ENCODE measurements at places on chromosomes 7 and 10. TPM values are rescaled to one million over a fixed set of nuclear protein-coding genes. Genes with fewer than 3 reads are reported as not detected.
A peak's percentile ranks its signal among the peaks of the same experiment; 100 is the strongest.

DNA sequence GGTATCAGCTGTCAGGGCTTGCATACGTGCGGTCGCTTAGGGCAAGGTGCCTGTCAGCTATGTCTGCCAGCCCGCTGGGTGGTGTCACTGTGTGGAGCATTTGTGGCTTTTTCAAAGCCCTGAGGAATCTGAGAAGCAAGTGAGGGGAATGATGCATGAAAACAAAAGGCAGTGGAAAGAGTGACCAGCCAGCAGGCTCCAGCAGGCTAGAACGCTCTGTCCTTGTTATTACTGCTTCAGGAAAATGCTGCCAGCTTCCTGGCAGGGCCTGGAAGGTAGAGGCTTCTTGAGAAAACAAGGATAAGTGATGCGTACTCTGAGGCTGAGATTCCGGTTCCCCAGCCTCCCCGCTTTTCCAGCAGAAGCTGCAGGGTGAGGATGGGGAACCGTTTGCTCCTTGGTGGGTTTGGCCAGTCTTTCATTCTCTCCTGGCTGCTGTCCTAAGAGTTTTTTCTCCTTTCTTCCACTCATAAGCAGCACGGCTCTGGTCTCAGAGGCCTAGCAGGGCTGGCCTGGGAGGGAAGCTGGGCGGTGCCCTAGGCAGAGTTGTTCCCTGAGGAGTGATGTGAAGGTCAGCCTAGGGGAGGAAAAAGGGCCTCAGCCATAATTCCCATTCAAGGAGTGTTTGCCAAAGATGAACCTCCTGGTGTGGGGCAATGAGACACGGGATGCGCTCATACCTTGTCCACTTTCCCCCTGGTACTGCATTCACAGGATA is 42.8 kb upstream of the MKLN1 start:
- no peaks in the 10 kb centered on the region for H3K27me3 ChIP-seq
- no peak overlapping the region for H3K27ac ChIP-seq
- no peaks in the 10 kb centered on the region for H3K4me1 ChIP-seq
- H3K36me3 ChIP-seq = no peaks in the 10 kb centered on the region
- no peak overlapping the region for H3K4me3 ChIP-seq

GRCh38 chr10:110212119-110213006 is 5.0 kb downstream of the MXI1 start:
- no peak overlapping the region for H3K4me3 ChIP-seq
- no peaks in the 10 kb centered on the region for H3K4me1 ChIP-seq
- no peak for DNase-seq
- no peaks in the 10 kb centered on the region for H3K36me3 ChIP-seq

ZNF92 gene
- 18.0 TPM for total RNA-seq

DNA sequence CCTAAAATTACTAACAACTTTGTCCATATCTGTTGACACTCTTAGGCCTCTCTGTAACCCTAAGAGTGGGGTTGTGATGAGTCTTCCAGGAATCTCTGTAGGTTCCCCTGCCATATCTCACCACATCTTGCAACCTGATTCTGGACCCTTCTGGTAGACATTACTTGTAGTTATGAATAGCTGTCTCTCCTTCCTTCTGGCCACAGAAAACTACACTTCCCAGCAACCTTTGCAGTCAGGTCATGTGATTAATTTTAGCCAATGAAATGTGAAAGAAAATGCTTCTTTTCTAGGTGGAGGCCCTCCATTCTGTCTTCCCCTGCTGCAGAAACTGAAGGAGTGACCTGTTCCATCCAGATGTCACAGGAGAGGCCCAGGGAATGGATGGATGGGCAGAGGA is 147.6 kb upstream of the AOAH start:
- no peaks in the 10 kb centered on the region for H3K27me3 ChIP-seq
- H3K4me1 ChIP-seq = peaks cover 16% of the 10 kb centered on the region
- no peaks in the 10 kb centered on the region for H3K36me3 ChIP-seq
- no peak overlapping the region for H3K27ac ChIP-seq

VGF gene
- total RNA-seq = 1.3 TPM

CAV2 gene
- 17.6 TPM for total RNA-seq

GATA3 gene
- total RNA-seq = 27.7 TPM

DNA sequence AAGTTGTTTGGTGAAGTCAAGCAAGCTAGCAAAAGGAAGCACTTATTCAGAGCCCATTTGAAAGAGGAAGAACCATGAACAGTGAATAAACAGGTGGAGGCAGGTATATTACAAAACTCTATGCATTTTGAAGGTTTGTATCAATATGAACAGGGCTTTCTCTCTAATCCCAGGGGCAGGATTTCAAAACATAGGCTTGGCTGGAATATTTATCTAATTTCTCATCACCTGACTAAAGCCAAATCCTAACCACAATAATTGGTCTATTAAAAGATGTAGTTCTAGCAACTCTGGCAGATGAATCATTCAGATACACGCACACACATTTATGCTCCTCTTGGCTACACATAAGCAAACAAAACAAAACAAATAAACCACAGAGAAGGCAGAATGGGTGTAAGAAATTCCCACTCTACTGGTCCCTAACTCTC is 554.4 kb downstream of the INHBA start:
- H3K36me3 ChIP-seq = no peaks in the 10 kb centered on the region
- no peaks in the 10 kb centered on the region for H3K4me1 ChIP-seq
- H3K27me3 ChIP-seq = no peaks in the 10 kb centered on the region
- DNase-seq = no peak
- H3K4me3 ChIP-seq = no peak overlapping the region

LMOD2 gene
- not detected for total RNA-seq

- no peak overlapping the region for H3K27ac ChIP-seq
- DNase-seq = no peak
- H3K27me3 ChIP-seq = no peaks in the 10 kb centered on the region
- H3K36me3 ChIP-seq = no peaks in the 10 kb centered on the region
- H3K4me3 ChIP-seq = no peak overlapping the region
These were observed 196.1 kb downstream of the NSUN6 start for GRCh38 chr10:18455086-18455884.

FANK1 gene
- 0.73 TPM for total RNA-seq

CPEB3 gene
- 2.3 TPM for total RNA-seq

- H3K36me3 ChIP-seq = no peaks in the 10 kb centered on the region
- no peak overlapping the region for H3K27ac ChIP-seq
- H3K27me3 ChIP-seq = no peaks in the 10 kb centered on the region
- DNase-seq = no peak
These were observed 126.1 kb upstream of the KCNMA1 start for GRCh38 chr10:77763453-77764430.

VPS37D gene
- total RNA-seq = 1.9 TPM

- no peaks in the 10 kb centered on the region for H3K36me3 ChIP-seq
- no peaks in the 10 kb centered on the region for H3K4me1 ChIP-seq
- peak overlapping the region; percentile 99 for H3K27ac ChIP-seq
- peak overlapping the region; percentile 66 for H3K4me3 ChIP-seq
- no peak for DNase-seq
These were observed 578 bp downstream of the ZNF713 start for GRCh38 chr7:55887821-55888247.

- peaks cover 73% of the 10 kb centered on the region for H3K4me1 ChIP-seq
- no peaks in the 10 kb centered on the region for H3K27me3 ChIP-seq
- H3K4me3 ChIP-seq = no peak overlapping the region
These were observed 4.7 kb upstream of the MGMT start for GRCh38 chr10:129462257-129462795.

EPO gene
- 1.1 TPM for total RNA-seq

GRCh38 chr10:33542752-33543505 is 208.5 kb upstream of the NRP1 start:
- H3K4me3 ChIP-seq = no peak overlapping the region
- no peak for DNase-seq
- H3K4me1 ChIP-seq = peaks cover 7% of the 10 kb centered on the region
- H3K27me3 ChIP-seq = no peaks in the 10 kb centered on the region

BICC1 gene
- total RNA-seq = 118 TPM

GRCh38 chr7:19235680-19236079 is 90.5 kb upstream of the FERD3L start:
- H3K4me1 ChIP-seq = no peaks in the 10 kb centered on the region
- no peak for DNase-seq
- no peaks in the 10 kb centered on the region for H3K27me3 ChIP-seq
- no peak overlapping the region for H3K4me3 ChIP-seq

CRHR2 gene
- not detected for total RNA-seq

DNA sequence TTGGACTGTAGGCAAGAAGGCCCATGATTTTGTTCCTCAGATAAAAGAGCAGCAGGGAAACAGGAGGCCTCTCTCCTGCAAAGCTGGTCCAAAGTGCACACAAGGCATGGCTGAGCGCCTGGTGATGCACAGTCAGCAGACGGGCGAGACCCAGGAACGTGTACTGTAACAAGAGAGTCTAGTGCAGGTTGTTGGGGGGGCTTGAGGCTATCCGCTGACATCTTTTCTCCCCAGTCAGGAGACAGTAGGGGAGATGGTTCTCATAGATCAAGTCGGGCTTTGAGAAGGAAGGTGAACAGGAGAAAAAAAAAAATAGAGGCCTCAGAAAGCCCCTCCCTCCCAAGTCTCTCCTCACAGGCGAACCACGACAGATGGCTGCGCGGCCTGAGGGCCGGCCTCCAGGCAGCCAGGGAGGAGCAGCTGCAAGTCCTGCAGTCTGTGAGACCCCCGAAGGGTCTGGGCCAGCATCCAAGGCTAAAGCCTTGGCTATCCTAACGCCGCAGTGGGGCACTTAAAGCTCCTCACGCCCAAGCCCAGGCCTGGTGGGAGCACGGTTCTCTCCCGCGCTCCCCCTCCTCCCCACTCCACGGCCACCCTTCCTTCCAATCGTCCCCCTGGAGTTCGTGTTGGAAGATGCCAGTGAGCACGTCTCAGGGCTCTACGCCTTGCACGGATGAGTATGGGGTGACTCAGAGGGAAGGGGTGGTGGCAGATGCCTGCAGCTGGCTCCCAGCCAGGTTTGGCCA is 68.3 kb downstream of the PRKAG2 start:
- H3K36me3 ChIP-seq = no peaks in the 10 kb centered on the region
- peak overlapping the region; percentile 7 for H3K27ac ChIP-seq
- no peaks in the 10 kb centered on the region for H3K27me3 ChIP-seq
- DNase-seq = peak; percentile 76
- no peak overlapping the region for H3K4me3 ChIP-seq

DNA sequence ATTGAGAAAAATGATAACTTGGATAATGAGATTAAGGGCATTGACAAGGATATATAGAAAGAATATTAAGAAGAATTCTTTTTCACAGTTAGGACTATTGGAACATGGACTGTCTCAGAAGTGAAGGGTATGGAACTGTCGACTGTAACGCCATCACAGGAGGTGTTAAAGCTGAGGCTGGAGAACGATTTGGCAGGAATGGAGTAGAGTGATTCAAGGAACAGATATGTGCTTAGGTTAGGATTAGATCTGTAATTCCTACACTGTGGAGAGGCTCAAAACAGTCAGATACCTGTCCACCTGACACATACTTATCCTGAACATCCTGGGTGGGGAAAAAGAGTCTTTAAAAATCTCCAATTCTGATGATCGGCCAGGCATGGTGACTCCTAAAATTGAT is 30.9 kb downstream of the RHOBTB1 start:
- no peaks in the 10 kb centered on the region for H3K27me3 ChIP-seq
- H3K36me3 ChIP-seq = no peaks in the 10 kb centered on the region
- H3K4me3 ChIP-seq = no peak overlapping the region
- no peak for DNase-seq

SSBP1 gene
- 199 TPM for total RNA-seq

DNA sequence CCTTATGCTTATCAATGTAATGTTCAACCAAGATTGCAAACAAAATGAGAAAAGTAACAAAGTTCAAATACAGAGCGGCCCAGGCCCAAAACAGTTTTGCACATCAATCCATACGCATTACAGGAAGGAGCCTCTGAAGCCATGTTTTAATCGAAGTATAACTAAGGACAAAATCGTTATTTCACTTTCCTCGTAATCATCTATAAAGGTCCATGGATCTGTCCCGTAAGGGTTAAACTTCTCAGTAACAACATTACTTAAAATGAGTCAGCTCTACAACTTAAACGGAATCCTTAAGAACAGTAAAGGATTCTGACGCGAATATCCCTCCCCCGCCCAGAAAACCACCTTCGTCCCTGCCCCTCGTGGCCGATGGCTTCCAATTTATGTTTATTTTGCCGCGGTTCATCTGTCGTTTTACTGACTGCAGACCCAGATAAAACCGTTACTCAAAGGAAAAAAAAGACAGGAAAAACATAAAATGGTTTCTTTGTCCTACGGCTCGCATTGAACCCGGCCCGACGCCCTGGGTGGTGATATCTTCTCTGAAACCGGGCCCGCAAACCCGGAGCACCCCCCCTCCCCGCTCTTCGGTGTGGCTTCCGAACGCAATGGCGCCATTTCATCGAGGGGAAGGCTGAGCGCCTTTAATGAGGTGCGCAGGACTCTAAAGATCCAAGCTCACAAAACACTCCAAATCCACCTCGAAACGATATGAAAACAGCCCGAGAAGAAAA is 1.1 kb downstream of the HNRNPA2B1 start:
- peak; percentile 63 for DNase-seq
- peaks cover 3% of the 10 kb centered on the region for H3K36me3 ChIP-seq
- H3K4me1 ChIP-seq = peaks cover 25% of the 10 kb centered on the region
- H3K27ac ChIP-seq = peak overlapping the region; percentile 100

- no peaks in the 10 kb centered on the region for H3K4me1 ChIP-seq
- no peaks in the 10 kb centered on the region for H3K36me3 ChIP-seq
- H3K4me3 ChIP-seq = no peak overlapping the region
These were observed 41.1 kb downstream of the PTPRZ1 start for GRCh38 chr7:121913947-121914675.

PRRT4 gene
- total RNA-seq = 0.43 TPM

GRCh38 chr7:82258181-82258580 is 185.4 kb downstream of the CACNA2D1 start:
- no peaks in the 10 kb centered on the region for H3K27me3 ChIP-seq
- no peak overlapping the region for H3K27ac ChIP-seq
- H3K4me1 ChIP-seq = no peaks in the 10 kb centered on the region
- no peak overlapping the region for H3K4me3 ChIP-seq
- H3K36me3 ChIP-seq = no peaks in the 10 kb centered on the region

DBF4 gene
- total RNA-seq = 55.0 TPM

- no peaks in the 10 kb centered on the region for H3K27me3 ChIP-seq
- no peaks in the 10 kb centered on the region for H3K4me1 ChIP-seq
- no peak overlapping the region for H3K27ac ChIP-seq
- no peak overlapping the region for H3K4me3 ChIP-seq
- peak; percentile 48 for DNase-seq
These were observed 313.3 kb upstream of the AKR1E2 start for GRCh38 chr10:4512671-4513240.

TRDMT1 gene
- 11.0 TPM for total RNA-seq

- no peak overlapping the region for H3K27ac ChIP-seq
- H3K4me3 ChIP-seq = no peak overlapping the region
- H3K4me1 ChIP-seq = no peaks in the 10 kb centered on the region
- DNase-seq = no peak
- H3K27me3 ChIP-seq = no peaks in the 10 kb centered on the region
- no peaks in the 10 kb centered on the region for H3K36me3 ChIP-seq
These were observed 65.0 kb downstream of the ZEB1 start for GRCh38 chr10:31383810-31384588.

- DNase-seq = peak; percentile 34
- 0 out of 2 replicates have a peak, but pooled peaks cover 2% of the 10 kb centered on the region for H3K27me3 ChIP-seq
- H3K36me3 ChIP-seq = no peaks in the 10 kb centered on the region
- H3K4me1 ChIP-seq = 0 out of 2 replicates have a peak, but pooled peaks cover 3% of the 10 kb centered on the region
- H3K4me3 ChIP-seq = peak overlapping the region; percentile 37
- H3K27ac ChIP-seq = no peak overlapping the region
These were observed 504 bp upstream of the BMPER start for GRCh38 chr7:33904681-33905388.

Data from Caco-2 (cell line).